ENCODE measurements at places on chromosomes 12 and 14.

DNA sequence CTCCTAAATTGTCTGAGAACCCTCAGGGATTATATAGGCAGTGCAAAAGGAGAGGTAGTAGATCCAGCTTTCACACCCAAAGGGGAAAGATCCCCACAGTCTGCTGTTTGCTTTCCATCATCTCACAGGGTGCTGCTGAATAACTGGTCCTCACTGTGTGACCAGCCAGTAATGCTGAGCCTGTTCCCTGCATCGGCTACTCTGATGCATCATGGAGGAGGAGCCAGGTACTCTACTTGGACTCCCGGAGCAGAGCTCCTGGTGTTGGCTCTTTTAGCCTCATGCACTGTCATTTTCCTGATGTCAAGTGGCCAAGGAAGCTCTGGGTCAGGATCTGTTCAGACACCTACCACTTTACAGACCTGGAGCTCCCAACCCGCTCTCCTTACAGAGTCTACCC is 127.4 kb upstream of the ATF1 start:
- no peak for DNase-seq

DNA sequence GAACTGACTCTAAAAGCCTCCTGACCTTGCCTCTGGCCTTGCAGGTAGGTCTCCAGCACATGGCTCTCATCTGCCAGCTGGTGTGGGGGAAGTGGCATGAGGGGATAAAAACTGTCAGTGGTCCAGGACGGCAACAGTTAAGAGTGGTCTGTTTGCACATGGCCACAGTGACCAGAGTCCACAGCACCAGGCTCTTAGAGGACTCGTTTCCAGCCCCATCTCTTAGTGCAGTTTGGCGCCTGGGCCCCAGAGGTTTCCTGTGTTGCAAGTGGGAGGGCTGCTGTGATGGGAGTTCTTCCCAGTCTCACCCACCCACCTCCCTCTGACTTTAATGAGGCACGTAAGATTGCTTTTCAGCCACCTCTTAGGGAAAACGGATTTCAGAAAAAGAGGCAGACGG is 37.0 kb downstream of the APPL2 start:
- DNase-seq: no peak

GRCh38 chr14:74271365-74271764 is 31.4 kb downstream of the ABCD4 start:
- no peak for DNase-seq

DNA sequence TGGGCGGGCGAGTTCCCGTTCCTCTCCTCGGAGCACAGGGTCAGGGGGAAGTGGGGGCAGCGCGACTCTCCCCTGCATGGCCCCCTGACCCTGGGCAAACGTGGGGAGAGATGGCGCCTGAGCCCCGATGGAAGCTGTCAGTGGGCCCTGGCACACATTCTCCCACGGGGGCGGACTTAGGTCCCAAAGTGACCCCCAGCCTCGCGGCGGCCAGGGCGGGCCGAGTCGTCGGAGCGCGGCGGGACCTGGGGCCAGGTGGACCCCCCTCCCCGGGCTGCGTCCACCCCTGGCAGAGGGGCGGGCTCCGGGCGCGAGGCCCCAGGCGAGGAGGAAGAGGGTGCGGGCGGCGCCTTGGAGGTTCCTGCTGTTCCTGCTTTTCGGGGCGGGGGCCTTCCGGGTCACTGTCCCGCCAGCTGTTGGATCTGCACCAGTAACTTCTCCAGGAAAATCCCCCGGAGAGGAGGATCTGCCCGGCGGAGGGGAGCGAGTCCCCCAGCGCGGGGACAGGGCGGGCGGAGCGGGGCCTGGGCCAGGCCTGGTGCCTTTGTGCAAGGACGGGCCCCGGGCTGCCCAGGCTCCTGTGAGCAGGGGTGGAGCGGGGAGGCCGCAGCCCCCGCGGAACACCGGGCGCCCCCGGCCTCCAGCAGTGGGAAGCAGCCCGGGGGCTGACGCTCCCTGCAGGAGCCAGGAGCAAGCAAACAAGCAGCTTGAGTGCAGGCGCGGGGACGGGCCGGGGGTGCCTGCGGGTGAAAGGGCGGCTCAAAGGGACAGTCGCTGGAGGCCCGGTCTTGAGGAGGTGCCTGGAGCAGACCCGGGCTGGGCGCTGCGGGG is 15.3 kb downstream of the TNFAIP2 start:
- DNase-seq: no peak

- peak; percentile 41 for DNase-seq
These were observed 1.6 kb downstream of the SLC16A7 start for GRCh38 chr12:59597385-59597781.
